Brain (organoid and tissue), 16 donors: ENCODE measurements at places on chromosomes 2 and 18. TPM values are rescaled to one million over a fixed set of nuclear protein-coding genes. Genes with fewer than 3 reads are reported as not detected.

NFE2L2 gene
- polyA plus RNA-seq = 30.1 TPM

LCT gene
- polyA plus RNA-seq = not detected

DSG3 gene
- polyA plus RNA-seq = not detected

GULP1 gene
- 0.73 TPM for polyA plus RNA-seq

DCDC2C gene
- not detected for polyA plus RNA-seq

G6PC2 gene
- not detected for polyA plus RNA-seq

ERBB4 gene
- 0.81 TPM for polyA plus RNA-seq

SERPINB3 gene
- polyA plus RNA-seq = not detected

TOGARAM2 gene
- 0.71 TPM for polyA plus RNA-seq

RETSAT gene
- polyA plus RNA-seq = 33.3 TPM

ZNF521 gene
- polyA plus RNA-seq = 2.1 TPM

SCLY gene
- polyA plus RNA-seq = 31.5 TPM

CWC22 gene
- polyA plus RNA-seq = 5.0 TPM

NEU2 gene
- not detected for polyA plus RNA-seq

SPHKAP gene
- polyA plus RNA-seq = 9.9 TPM

ARHGAP28 gene
- polyA plus RNA-seq = 1.2 TPM

ASB18 gene
- polyA plus RNA-seq = not detected

GRP gene
- 1,113 TPM for polyA plus RNA-seq

CPS1 gene
- polyA plus RNA-seq = 1.5 TPM

SDC1 gene
- polyA plus RNA-seq = 17.5 TPM

SLC4A5 gene
- 0.37 TPM for polyA plus RNA-seq

ABCB11 gene
- not detected for polyA plus RNA-seq

INHBB gene
- 13.9 TPM for polyA plus RNA-seq

TRIM43 gene
- not detected for polyA plus RNA-seq

PMAIP1 gene
- polyA plus RNA-seq = 7.5 TPM
